ENCODE measurements at places on chromosomes 13 and 19. TPM values are rescaled to one million over a fixed set of nuclear protein-coding genes. Genes with fewer than 3 reads are reported as not detected.
A peak's percentile ranks its signal among the peaks of the same experiment; 100 is the strongest.

DNA sequence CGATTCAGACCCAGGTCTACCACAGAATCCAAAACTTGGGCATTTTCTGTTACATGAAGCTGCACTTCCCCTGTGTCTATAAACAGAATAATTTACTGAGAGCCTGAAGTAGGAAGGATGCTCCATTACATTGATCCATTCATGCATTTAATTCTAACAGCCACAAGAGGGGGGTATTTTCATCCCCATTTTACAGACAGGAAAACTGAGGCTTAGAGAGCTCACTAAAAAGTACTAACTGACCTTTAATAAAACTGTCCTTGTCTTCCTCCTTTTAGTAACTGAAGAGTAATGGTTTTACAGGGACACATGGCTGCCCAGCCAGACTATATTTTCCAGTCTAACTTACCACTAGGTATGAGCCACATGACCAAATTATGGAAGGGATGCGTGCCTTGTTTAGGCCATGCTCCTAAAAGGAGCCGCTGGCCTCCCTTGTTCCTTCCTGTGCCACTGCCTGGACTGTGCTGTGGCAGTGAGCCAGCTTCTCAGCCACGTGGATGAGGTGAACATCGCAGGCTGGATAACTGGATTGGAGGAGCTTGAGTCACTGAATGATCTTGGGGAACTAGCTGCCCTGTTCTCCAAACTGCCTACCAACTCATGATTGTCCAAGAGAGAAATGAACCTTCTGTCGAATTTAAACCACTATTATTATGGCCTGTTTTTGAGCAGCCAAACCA, 108.3 kb downstream of the DOCK9 start:
- DNase-seq = no peak

DNA sequence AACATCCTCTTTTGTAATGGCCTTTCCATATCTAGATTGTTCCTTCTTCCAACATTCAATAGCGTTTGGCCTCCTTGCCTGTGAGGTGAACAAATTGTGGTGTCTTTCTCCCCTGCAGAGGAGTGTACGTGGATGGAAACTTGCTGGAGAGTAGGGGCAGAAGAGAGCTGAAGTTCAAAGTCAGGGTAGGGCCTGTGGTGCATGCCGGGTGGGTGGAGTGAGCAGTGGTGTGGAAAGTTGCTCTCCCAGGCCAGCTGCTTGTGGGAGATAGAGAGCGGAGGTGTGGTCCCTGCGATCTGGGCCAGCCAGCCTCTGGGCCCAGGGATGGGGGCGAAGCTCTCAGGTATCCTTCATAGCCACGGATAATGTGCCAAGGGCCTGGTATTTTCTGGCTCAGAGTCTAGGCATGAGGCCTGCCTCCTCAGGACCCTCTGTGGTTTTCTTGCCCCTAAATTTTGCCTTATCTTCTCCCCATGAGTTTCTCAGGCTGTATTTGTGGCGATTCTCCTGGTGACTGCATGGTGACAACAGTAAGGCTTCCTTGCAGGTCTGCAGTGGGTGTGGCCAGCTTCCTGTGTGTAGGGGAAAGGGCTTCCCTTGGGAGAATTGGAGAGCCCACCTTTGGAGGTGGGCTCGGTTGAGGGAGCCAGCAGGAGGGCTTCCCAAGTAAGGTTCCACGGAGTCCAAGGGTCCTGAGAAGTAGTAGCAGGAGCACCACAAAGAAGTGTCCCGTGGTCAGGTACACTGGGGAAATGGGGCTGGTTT, 6.7 kb downstream of the RGCC start:
- peak; percentile 30 for DNase-seq

GRCh38 chr19:39166571-39167391, 30.0 kb upstream of the NCCRP1 start:
- DNase-seq = peak; percentile 65

DNA sequence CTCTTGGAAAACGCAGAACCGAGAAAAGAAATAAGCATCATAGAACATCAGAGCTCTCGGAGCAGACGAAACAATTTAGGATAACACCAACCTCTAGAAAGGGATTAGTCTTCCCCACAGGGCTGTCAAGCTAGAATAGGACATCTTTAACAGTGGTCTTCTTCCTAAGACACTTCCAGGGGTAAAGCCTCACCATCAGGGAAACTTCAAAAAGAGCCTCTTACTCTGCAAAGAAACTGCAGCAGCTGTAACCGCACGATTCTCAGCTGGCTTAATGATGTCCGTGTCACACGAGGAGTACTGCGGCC, 642 bp downstream of the ZNF571 start:
- no peak for DNase-seq

GRCh38 chr13:38419312-38419873, 69.7 kb downstream of the UFM1 start:
- DNase-seq = no peak

GRCh38 chr13:24127116-24127631, 33.3 kb upstream of the SPATA13 start:
- DNase-seq = no peak

Gene ADGRE2
- 0.49 TPM for polyA plus RNA-seq

- DNase-seq = no peak
These were observed 28.6 kb downstream of the WDFY2 start for GRCh38 chr13:51612867-51613266.

Data from muscle of leg (tissue), 16 donors.